ENCODE measurements at places on chromosomes 1 and 21.

- DNase-seq: no peak
These were observed 150.3 kb downstream of the DMRTA2 start for GRCh38 chr1:50272912-50273311.

GRCh38 chr21:25081096-25081495, 526.2 kb downstream of the MRPL39 start:
- no peak for DNase-seq

DNA sequence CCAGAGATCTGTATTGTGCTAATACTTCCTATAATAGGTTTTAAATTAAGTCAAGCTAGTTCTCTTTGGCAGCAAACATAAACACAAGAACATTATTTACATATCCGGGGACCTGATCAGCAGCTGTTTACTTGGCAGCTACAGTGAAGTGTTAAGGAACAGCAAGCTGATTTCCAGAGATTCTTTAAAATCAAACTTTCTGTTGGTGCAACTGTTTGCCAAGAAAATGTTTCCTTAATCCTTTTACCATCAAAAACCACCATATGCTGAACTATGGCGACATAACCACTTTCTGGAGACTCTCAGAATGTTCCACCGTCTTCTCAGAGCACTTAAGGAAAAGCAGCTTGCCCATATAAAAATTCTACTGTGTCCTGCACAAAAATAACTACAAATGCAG, 107.0 kb upstream of the KRTAP19-8 start:
- DNase-seq: peak; percentile 10

GRCh38 chr21:27192281-27192949, 225.5 kb upstream of the ADAMTS5 start:
- peak; percentile 69 for DNase-seq

DNA sequence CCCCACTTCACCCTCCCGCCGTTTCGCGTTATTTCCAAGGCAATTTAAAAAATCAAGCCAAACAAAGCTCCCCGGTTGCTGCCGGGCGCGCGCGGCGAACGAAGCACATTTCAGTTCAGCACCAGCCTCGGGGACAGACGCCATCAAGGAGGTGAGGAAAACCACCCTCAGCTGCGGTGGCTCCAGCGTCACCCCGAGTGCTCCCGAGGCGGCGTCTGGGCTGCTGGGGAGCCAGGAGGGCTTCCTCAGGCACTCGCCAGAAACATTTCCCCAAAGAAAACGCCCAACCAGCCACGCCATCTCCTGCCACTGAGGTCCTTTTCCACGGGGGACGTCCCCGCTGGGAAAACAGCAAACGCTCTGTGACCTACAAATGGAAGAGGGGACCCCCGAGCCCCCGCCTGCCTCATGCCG, 623 bp downstream of the GNG4 start:
- DNase-seq: peak; percentile 87

GRCh38 chr1:29851691-29852090, 615.4 kb downstream of the PTPRU start:
- no peak for DNase-seq

GRCh38 chr1:59433440-59433813, 136.5 kb downstream of the FGGY start:
- no peak for DNase-seq

- DNase-seq: no peak
These were observed 26.3 kb downstream of the FTCD start for GRCh38 chr21:46128933-46129571.

DNA sequence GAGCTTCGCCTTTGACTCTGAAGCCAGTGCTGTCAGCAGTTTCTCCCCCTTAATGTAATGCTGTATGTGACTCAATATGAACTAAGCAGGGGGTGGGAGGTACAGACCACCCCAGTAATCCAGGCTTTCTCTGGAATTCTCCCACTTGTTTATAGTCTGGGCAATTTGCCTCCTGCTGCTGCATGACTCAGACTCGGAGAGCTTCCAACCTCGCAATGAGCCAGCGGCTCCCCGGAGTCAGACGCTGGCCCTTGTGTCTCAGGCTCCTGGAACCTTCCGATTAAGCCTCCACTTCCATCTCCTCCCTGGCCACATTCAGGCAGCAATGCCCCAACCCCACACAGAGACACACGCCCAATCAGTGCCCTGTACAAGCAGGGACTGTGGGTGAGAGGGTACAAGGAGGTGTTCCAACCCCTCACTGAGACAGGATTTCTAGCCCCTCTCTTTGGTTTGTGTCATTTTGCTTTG, 471.7 kb upstream of the VAMP3 start:
- DNase-seq: peak; percentile 96

GRCh38 chr1:226541231-226541630, 7.3 kb upstream of the STUM start:
- no peak for DNase-seq

DNA sequence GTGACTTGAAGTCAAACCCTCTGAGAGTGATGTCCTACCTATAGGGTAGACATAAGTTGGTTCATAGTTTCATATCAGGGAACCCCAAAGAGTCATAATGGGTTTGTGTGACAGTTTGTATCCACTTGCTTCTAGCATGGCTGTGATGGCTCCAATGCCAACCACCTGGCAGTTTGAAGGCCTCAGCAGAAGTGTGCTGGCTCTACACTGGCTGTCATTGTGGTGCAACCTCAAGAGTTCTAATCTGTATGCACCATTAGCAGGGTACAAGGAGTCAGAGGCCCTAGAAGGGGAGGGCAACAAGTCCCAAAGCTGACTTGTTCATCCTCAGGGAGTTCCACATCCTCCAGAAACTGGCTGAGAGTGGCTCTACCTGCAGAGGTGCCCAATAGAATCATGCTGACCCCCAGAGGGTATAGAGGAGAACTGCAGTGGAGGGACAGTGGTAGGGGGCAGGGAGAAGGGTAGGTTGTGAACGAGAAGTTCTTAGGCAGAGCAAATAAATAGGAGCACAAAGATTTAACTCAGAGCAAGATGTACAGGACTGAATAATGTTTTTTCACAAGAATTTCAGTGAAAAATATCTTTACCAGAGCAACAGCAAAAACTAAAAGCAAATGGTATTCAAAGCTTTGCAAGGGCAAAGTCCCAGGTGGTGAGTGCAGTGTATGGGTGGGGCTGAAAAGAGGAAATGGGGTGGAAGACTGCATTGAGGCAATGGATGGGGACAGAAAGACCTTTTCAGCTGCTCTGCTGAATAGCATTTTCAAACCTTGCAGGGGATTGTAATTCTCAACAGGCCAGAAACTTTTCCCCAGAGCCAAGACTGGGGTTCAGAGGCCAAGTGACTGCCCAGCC, 3.2 kb downstream of the FCRL2 start:
- no peak for DNase-seq

GRCh38 chr1:176559474-176559873, 96.5 kb downstream of the PAPPA2 start:
- no peak for DNase-seq

GRCh38 chr21:46131838-46132651, 23.3 kb downstream of the FTCD start:
- no peak for DNase-seq

- no peak for DNase-seq
These were observed 427.2 kb downstream of the KIF26B start for GRCh38 chr1:245582026-245582425.

DNA sequence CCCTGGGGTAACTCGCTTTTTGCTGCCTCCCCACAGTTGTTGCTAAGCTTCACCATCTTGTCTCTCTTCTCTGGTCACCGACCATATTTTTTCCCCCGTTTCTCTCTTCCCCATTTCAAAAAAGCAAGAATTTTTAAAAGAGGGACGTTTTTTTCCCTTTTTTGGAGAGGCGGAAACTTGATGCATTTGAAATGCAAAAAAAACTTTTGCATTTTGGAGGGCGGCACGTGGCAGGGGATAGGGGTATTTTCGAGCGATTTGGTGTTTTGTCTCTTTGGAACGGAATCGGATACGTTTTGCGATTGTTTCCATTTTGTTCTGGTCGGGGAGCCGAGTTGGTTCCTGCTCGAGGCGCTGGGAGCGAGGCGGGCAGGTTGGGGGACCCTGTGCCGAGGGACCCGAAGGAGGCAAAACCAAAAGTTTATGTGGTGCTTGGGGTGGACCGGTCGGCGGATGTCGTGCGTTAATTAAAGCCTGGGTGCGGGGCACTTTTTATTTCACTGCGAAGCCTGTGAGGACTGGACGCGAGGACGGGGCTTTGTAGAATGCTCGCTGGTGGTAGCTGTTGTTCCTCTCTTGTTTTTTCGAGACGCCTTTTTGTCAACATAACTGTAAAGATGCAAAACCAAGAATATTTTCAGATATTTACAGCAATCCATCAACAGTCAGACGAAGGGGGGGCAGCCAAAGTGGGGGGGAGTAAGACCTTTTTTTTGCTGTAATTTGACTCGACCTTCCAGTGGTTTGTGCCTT, 884 bp downstream of the H3-3A start:
- peak; percentile 76 for DNase-seq

- DNase-seq: no peak
These were observed 98.9 kb upstream of the KCNK1 start for GRCh38 chr1:233514946-233515391.

GRCh38 chr1:82704393-82704792, 903.7 kb downstream of the ADGRL2 start:
- DNase-seq: no peak

DNA sequence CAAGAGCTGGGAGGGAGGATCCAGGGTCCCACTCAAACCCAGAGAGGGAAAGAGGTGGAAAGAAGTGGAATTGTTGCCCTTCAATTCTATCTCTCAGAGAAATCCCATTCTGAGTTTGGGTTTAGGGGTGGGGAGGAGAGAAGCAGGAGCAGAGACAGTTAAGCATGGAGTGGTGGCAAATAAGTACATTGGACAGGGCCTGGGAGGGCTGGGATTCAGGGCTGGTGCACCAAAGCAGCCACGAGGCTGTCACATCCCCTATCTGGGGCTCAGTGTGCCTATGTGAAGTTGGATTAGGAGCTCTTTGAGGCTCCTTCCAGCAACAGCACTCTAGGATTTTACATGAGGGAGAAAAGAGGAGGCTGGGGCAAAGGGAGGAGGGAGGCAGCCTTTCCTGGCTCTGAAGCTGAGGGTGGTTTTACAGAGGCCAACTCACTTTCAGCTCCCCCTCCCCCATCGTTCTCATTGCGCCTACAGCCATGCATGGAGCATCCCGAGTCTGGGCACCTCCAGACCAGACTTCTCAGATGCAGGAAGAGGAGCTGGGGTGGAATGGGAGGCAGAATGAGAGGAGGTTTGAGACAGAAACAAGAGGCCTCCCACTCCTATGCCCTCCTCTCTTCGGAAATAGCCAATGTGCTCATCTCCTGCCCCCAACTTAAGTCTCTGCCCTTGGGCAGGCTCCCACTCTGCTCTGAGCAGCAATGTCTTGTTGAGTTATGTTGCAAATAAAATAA, 3.0 kb upstream of the SYT6 start:
- no peak for DNase-seq

DNA sequence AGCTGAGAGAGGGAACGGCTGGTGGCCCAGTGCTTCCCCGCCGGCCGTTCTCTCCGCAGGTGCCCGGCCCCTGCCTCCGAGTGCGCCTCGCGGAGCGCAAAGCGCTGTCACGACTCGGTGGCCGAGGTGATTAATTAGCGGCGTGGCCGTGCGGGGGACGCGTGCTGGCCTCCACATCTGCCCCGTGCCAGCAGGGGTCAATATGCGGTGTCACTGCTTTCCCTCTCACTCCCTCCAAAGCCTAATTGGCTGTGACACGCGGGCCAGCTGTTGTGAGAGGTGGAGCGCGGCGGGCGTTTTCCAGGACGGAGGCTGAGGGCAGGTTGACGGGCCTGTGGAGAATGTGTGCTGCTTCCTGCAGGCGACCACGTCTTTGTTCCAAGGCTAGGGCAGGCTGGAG, 239.0 kb downstream of the LMX1A start:
- no peak for DNase-seq

- DNase-seq: peak; percentile 18
These were observed 317.0 kb downstream of the USP25 start for GRCh38 chr21:16046656-16047330.

GRCh38 chr1:116099919-116100318, 11.3 kb upstream of the MAB21L3 start:
- no peak for DNase-seq

DNA sequence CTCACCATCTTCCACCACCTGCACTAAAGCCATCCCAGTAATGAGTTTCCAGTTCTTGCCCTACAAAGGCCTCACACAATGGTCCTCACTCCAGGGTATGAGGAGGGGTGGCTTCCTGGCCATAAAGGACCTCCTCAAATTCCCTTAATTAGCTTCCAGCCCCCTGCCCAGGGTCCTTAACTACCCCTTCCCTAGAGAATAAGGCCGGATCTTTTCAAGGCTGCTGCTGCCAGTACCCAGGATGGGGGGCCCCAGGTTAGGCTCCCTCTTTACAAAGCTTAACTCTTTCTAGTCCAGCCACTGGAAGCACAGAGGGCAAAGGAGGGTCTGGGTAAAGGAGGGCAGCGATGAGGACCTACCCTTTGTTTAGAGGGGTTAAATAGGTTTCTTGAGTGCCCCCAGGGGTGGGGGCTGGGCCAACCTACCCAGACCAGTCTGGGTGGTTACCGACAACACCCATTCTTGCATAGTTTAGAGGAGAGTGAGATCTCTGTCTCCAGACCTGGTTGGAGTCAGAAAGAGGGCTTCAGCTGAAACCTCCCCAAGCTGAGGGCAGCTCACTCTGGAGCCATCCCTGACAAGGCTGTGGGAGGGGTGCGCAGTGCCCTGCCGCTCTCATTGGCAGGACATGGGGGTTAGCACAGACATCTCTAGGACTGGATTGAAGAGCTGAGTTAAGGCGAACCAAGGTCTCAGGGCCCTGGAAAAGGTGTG, 7.1 kb downstream of the BLACAT1 start:
- DNase-seq: no peak

DNA sequence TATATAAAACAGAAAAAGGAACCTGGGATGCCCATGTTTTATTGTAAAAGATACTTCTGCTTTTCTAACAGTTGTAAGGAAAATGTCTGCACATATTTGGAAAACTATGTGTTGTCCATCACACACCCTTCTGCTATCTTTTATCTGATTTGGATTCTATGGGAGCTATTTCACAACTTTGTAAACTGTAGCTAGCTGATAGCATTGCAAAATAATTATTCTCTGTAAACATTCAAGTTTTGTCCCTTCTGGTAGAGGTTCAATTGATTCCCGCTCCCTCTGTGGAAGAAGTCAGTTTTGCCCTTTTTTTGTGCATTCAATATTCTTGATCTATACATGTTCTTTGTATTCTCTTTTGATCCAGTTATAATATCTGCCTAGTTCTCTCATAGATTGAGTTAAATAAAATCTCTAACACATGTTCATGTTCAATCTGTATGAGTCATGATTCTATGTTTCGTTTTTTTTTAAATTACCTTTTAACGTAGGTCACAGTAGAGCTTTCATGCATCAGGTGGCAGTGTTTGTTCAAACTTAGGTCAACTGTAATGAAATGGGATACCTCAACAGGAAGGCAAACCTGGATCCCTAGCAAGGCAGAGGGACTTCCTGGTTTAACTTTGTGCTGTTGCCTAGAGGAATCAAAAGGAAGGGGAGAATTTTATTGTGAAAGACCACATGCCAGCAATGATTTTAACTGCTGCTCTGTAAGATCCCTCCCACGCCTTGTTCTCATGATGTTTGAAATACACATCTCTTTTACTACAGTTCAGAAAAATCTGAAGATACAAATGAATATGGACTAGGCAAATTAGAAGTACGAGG, 26.0 kb upstream of the BCL9 start:
- DNase-seq: peak; percentile 85

GRCh38 chr21:39938086-39938625, 70.9 kb downstream of the PCP4 start:
- DNase-seq: no peak

GRCh38 chr1:99728494-99729235, 37.8 kb downstream of the FRRS1 start:
- DNase-seq: no peak

GRCh38 chr1:189131576-189131975, 1346.1 kb downstream of the BRINP3 start:
- DNase-seq: peak; percentile 61

- DNase-seq: no peak
These were observed at the start of gene KRTAP19-1 for GRCh38 chr21:30480145-30480544. KRTAP19-1 (minus strand) TSS chr21:30480367; CDS start chr21:30480317, 50 bp downstream.

- peak; percentile 75 for DNase-seq
These were observed 191.8 kb downstream of the TPR start for GRCh38 chr1:186183219-186183618.

Data from adipocyte (in vitro differentiated cells).